ENCODE measurements at places on chromosomes 3 and 15.

DNA sequence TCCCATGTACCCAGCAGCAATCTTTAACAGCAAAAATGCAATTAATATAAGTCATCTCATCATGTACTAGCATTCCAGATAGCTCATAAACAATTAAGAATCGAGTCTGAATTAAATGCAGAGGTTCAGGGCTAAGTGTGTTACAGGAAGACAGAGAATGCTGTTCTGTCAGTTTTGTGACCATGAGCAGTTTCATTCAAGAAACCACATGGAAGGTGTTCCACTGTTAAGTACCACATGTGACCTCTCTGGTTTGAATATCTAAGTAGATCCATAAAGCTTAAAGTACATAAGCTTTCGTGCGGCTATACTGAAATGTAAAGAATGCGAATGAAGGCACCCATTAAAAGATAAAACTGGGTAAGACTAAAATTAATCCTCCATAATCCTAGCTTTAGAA is 272.3 kb downstream of the IL5RA start:
- no peak for DNase-seq

DNA sequence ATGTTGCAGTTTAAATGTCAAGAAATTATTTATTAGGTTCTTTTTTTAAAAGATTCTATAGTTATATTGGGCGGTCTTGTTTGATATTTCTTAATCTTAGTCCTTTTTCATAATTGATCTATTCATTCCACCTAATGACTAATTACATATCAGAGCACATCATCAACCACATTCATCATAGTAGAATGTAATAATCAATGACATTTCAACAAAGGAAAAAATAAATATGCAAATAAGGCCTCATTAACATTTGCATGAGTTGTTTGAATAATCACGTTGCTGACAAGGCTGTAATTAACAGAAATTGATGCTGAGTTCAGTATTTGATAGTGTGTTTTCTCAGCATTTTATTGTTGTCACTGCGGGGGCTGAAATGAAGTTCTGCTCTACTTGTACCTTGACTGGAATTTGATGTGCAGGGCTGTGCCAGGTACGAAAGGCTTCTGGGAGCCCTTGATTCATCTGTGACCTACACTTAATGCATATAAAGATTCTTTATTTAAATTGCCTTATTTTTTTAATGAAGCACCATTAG is 215.7 kb downstream of the TCF12 start:
- no peak for DNase-seq

DNA sequence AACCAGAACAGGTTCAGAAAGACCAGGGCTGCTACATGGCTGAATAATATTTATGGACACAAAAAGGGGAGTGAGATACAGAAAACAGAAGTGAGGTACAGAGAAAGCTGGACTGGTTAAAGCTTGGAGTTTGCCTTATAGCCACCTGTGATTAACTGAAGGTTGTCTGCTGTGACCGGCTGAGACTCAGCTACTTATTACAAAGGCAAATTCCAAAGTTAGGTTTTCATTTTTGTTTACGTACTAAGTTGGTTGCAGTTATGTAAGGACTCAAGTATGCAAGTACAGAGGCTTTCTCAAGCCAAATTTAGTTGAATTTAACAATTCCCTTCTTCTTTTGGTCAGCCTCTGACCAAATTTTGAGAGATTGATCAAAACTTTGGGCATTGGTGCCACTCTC is 264.6 kb downstream of the THSD4 start:
- DNase-seq = no peak

DNA sequence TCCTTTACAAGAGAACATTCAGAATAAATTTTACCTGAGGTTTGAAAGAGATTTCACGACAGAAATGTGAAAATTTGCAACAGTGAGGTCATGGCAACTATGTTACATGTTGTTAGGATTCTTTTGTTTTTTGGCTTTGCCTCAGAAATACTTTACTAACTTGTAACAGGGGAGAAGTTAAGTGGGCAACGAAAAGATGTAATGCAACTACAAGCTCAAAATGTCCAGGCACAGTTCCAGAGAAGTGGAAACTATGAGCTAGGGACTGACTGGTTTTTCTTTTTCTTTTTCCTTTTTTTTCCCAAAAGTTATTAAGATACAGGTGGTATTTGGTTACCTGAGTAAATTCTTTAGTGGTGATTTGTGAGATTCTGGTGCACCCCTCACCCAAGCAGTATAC is 111.5 kb upstream of the PPP2R3A start:
- no peak for DNase-seq

GRCh38 chr3:134348524-134348923 is 25.7 kb downstream of the AMOTL2 start:
- no peak for DNase-seq

DNA sequence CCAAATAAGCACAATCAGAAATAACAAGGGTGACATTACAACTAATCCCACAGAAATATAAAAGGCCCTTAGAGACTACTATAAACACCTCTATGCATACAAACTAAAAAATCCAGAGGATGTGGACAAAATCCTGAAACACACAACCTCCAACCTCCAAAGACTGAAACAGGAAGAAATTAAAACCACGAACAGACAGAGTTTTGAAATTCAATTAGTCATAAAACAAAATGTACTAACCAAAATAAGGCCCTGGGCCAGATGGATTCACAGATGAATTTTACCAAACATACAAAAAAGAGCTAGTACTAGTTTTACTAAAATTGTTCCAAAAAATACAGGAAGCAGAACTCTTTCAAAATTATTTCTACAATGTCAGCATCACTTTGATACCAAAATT is 1043.6 kb downstream of the DIPK2A start:
- no peak for DNase-seq

DNA sequence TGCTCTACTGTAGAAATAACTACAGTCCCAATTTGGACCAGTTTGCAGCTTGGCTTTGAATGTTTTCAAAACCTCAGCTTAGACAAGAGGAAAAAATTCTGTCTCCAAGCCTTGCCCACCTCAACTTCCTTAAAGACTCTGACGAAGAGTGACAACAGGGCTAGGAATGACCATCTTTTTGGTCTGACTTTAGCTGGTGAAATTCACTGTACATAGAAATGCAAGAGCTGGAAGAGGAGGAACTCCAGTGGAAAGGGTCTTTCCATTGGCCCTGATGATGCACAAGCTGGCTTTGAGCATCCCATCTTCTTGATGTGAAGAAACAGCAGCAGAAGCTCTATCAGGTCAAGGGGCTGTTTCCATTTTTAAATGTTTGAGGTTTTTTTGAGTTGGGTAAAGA is 22.7 kb upstream of the SH3BP5 start:
- no peak for DNase-seq

GRCh38 chr15:35038626-35039451 is 46.3 kb downstream of the NANOGP8 start:
- DNase-seq = no peak

- DNase-seq = no peak
Observed at GRCh38 chr3:108219336-108219735, 2.9 kb downstream of the IFT57 start.

DNA sequence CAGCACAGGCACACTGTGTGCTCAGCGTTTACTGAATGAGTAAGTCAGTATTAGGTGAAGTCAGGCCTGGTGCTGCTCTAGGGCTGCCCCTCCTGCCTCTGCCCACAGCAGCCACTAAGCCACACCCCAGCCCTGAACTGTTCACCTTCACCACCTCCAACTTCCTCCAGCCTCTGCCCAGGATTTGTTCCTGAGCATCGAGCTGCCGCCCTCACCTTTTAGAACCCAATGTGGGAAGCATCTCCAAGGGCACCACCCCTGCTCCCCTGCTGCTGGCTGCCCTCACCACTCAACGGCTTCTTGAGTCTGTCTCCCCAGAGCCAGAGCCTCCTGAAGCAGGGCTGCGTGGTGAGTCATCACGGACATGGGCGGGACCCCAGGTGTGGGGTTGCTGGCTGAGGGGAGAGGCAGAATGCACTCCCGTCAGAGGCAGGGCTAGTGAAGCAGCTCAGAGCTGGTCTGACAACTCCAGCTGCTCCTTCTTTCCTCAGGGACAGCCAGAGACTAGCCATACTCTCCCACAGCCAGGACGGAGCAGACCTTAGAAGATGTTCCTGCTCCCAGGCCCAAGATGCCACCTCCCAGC is 5.8 kb downstream of the HYAL2 start:
- DNase-seq = no peak

GRCh38 chr3:32302601-32303398 is 64.3 kb downstream of the CMTM8 start:
- no peak for DNase-seq

GRCh38 chr3:188008582-188009213 is 145.3 kb upstream of the LPP start:
- no peak for DNase-seq

DNA sequence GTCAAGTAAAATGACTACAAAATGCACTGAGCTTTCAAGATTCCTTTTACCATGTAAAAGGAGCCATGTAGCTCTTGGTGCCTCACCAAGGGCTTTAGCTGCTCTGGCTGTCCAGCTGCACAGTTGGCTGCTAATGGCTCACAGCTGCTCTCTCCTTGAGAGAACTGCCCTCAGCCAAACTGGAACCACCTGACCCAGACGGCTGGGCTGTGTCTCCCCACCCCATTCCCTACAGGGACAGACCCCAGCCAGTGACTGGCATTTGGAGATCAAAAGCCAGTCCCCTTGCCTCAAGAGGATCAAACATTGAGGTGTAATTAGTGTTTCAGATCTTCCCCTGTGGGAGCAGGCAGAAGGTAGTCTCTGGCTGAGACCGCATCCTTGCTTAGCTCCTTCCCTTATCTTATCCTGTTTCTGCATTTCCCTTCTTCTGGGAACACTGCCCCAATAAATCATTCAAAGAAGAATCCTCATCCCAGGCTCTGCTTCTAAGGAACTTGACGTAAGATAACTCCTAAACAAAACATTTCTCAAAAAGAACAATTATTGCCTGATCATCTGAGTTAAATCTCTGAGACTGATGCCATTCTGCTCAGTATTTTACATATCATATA is 28.6 kb upstream of the UBE2E2 start:
- DNase-seq = no peak

GRCh38 chr15:78708713-78709260 is 67.8 kb upstream of the CHRNB4 start:
- DNase-seq = no peak

- no peak for DNase-seq
Observed at GRCh38 chr3:9767418-9767817, 2.3 kb downstream of the CAMK1 start.

DNA sequence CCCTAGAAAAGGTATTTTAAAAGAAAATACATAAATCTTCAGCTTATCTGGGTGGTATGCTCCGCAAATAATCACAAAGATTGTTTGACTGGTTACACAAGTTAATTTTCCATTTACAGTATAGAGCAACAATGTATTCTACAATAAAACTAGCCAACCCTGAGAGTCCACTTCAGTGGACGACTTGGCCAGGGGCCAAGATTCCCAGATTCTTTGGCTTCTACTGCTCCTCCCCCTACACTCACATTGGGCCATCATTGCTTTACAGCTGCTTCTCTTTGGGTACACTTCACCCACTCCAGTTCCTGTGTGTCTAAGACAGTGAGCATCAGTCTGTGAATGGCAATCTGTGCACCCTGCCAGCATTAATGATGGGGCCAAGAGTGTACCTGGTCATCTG is 17.2 kb upstream of the PRICKLE2 start:
- no peak for DNase-seq

DNA sequence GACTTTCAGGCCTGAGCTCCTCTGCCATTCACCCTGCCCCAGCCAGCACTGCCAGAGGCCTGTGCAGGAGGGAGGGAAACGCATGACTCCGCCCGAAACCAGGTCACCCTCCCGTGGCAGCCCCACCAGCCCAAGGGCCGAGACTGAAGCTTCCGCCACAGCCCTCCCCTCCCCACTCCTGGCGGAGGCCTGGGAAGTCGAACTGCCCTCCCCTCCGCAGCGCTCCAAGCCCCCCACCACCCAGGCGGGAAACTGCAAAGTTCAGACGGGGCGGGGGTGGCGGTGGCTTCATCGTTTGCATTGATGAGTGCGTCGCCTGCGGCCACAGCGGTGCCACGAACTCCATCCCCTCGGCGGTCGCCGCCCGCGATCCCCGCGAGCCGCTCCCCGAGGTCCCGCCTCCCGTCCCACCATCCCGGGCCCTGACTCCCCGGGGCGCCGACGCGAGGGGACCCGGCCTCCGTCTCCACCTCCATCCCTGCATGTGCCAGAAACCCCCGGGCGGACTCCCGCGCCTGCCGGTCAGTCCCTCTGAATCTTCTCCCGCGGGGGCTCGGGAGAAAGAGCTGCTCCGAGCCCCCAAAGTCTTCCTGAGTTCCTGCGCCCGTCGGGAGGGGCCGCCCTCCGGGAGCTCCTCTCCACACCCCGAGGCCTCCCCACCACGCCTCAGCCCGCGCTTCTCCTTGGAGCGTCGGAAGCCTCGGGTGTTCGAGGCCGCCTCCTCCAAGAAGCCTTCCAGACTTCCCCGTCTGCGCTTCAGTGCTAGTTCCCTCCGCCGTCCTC is 698 bp downstream of the MELTF start:
- DNase-seq = no peak

DNA sequence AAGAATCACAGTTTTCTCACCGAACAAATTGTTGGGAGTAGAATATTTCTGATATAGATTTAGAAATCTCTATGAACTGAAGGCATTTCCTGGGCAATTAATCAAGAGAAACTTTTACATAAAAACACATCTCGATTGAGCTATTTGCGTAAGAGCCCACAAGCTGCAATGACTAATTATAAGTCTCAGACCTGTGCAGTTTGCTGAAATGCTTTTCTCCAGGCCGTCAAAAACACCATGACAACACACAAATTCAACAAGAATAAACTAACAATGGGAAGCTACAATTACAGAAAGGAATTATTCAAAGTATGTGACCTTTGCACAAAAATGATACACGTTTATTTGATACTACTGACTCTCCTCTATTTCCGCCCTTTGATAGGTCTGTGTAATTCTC is 481.2 kb upstream of the WNT5A start:
- no peak for DNase-seq

DNA sequence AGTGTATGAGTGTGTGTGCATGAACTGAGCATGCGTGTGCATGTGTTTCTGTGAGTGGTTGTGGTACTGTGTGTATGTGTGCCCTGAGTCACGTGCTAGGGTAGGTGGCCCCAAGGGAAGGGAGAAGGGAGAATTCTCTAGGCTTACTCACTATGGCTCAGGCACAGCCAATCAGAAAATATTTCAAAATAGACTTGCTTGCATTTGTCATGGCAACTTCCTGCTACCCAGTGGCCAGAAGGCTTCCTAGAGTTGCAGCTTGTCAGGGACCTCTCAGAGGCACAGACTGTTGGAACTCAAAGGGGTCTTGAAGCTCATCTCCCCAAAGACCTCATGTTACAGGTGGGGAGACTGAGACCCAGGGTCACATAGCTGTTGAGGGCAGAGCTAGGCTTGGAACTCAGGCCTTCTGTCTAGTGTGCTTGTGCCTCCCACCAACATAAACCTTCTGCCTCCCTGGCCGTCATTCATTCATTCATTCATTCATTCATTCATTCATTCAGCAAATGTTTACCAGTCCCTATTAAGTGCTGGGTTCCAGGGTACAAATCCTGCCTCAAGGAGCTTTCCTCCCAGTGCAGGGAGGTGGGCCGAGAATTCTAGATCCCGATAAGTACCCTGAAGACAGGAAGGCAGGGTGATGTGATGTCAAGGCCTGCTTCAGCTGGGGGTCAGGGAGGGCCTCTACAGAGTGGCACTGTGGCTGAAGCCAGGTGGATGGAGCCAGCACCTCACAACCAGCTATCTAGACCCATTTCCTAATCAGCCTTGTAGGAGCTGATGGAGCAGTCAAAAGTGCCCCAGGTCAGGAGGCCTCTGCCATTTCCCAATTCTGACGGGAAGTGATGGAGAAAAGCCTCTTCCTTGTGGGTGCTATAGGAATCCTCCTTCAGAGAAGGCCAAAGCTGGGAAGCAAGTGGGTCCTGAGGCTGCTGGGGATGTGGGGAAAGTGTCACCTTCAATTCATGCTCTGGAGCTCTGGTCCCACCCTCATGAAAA is 10.9 kb upstream of the RFT1 start:
- DNase-seq = no peak

Measured in activated naive CD4-positive, alpha-beta T cell (primary cell).